Left colon (tissue), 2 donors: ENCODE measurements at places on chromosomes 4 and X.

- DNase-seq, result no peak
Measured at GRCh38 chrX:79084923-79085322, 59.6 kb upstream of the GPR174 start.

- DNase-seq, result no peak
Measured at GRCh38 chr4:119191505-119191904, 21.0 kb upstream of the USP53 start.

DNA sequence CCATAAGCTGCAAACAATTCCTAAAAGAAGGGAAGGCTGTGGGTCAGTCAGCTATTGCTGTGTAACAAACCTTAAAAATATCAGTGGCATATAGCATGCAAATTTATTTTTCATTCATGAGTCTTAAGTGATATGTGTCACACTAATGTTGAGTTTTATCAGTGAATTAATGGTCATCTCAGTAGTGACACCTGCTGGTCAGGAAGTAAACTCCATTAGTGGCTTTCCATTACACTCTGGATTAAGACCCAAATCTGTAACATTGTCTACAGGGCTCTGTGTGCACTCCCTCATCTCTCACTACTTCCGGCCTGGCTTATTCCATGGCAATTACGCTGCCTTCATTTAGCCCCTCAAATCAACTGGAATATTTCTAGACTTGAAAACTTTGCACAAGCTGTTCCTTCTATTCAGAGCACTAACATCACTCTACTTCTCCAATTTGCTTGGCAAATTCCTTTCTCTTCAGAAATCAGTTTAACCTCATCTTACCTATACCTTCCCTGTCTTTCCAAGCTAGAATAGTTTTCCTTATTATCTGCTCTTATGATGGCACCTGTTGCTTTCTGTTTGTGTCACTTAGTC, 217.3 kb upstream of the TAPT1 start:
- DNase-seq, result no peak

GRCh38 chr4:98659741-98660462, 1.5 kb upstream of the TSPAN5 start:
- no peak for DNase-seq

- DNase-seq, result no peak
Measured at GRCh38 chr4:147340591-147341120, 140.2 kb upstream of the EDNRA start.

DNA sequence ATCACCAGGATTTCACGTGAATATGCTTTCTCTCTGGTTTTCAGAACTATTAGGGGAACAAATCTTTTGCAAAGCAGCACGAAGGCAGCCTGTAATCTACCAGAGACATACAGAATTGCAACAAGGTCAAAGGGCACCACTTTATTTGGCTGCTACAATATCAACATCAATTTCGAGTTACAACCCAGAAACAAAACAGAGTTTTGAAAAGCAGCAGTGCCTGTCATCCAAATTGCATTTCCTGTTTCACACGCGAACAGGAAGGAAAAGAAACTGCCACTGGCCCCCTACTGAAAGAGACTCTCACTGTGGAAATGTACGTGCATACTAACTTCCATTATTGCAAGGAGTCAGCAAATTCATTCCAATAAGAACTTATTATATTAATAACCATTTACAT, 17.1 kb upstream of the C1QTNF7 start:
- no peak for DNase-seq

- DNase-seq, result no peak
Measured at GRCh38 chr4:4849524-4850193, 9.8 kb upstream of the MSX1 start.

DNA sequence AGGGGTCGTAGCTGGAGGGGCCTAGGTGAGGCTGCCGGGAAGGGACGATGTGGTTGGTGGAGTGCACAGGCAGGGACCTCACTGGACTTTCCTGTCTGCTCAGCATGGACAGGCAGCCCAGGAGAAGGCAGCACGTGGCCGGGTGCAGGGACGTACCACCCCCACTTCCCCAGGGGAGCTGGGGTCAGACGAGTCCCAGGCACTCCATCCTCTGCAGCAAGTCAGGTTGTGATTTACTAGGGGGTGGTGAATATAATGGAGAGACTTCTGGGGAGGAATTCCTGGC, 1.5 kb upstream of the CTBP1 start:
- DNase-seq, result no peak

GRCh38 chr4:155319516-155319915, 57.2 kb downstream of the MAP9 start:
- DNase-seq, result no peak

DNA sequence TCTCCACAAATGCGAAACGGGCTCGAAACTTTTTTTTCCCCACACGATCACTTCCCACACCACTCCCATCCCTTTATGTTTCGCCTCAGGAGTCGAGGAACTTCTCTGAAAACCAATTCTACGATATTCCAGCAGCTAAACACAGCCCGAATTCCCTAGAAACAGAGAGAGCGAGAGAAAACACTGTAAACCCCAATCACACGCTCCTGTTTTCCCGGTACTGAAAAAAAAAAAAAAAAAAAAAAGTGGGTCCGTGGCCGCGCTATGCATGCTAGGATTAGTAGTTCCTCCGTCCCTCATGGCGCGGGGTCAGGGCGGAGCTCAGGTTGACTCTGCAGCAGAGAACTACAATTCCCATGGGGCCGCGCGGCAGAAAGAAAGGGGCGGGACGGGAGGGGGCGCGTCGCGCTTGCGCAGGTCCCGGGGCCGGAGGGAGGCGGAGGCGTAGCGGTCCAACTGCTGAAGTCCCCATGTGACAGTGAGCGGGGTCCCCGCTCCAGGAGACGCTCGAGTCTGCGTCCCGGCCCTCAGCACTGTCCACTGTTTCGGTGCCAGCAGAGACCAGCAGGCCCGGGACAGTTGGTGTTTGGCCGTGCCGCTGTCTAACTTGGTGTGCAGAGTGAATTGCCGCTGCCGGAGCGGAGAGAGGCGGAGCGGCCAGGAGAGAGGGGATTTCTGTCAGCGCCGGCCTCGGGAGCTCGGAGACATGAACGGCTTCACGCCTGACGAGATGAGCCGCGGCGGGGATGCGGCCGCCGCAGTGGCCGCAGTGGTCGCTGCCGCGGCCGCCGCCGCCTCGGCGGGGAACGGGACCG, at the start of gene SAP30:
SAP30 (plus strand) TSS at position 478 of the 815 bp plus-strand sequence; CDS start at position 707, 229 bp downstream.
- DNase-seq, result peak; percentile 99

- no peak for DNase-seq
Measured at GRCh38 chr4:114192854-114193253, 213.4 kb upstream of the ARSJ start.

GRCh38 chr4:76246025-76246424, 5.5 kb upstream of the FAM47E start:
- no peak for DNase-seq

DNA sequence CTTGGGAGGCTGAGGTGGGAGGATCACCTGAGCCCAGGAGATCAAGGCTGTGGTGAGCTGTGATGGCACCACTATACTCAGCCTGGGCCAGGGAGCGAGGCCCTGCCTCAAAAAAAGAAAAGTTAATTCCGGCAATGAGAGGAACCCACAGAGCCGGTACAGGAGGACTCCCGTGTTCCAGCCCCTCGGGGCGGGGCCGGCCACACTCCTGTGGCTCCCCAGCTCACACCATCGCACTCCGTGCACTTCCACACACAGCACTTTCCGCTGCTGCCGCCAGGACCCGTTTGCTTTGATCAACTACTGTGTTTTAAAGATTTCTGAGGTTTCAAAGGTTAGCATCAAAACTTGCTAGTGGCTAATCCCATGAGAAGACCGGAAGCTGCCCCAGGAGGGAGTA, 171.7 kb downstream of the AFAP1 start:
- DNase-seq, result no peak

GRCh38 chr4:1246901-1247863, 1.7 kb downstream of the CTBP1 start:
- DNase-seq, result peak; percentile 31

- no peak for DNase-seq
Measured at GRCh38 chrX:129958814-129959492, 23.5 kb upstream of the BCORL1 start.

- DNase-seq, result no peak
Measured at GRCh38 chr4:99180382-99181070, 36.4 kb upstream of the ADH4 start.

DNA sequence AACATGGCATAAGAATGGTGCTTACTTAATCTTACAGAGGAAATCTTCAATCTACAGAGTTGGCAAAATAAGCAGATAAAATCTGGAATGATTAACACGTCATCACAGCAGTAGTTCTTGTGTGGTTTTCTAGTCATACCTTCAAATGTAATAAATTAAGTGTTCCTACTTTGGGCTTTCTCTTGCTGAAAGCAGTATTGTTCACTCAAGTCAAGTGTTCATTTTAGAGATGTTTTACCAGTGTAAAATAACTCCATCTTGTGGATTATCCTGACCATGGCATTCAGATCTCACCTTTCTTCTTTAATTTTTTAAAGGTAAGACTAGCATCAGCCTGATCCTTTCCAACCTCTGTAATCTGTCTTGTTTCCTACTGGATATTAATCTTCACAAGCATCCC, 72.9 kb downstream of the ADAMTS3 start:
- no peak for DNase-seq

- no peak for DNase-seq
Measured at GRCh38 chr4:184120549-184121127, 97.0 kb downstream of the ENPP6 start.

- no peak for DNase-seq
Measured at GRCh38 chr4:73596001-73596400, 24.2 kb downstream of the RASSF6 start.

DNA sequence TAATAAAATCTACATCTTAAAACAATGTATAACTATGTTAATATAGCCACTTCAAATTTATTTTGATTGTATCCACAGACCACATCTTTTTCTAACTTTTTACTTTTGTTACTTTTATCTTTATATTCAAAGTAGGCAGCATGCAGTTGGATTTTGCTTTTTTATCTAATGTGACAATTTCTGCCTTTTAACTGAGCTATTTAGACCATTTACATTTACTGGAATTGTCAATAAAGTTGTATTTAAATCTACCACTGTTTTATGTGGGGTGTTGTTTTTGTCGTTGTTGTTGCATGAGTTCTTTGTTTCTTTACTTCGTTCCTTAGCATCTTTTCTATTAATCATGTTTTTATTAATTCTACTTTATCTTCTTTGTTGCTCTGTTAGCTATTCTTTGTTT, 42.0 kb downstream of the NEUROG2 start:
- DNase-seq, result no peak

GRCh38 chrX:124260845-124261244, 71.6 kb upstream of the TEX13D start:
- DNase-seq, result no peak

GRCh38 chrX:130024127-130024526, 41.7 kb downstream of the BCORL1 start:
- peak; percentile 81 for DNase-seq

GRCh38 chrX:9072281-9072680, 38.4 kb upstream of the FAM9B start:
- DNase-seq, result no peak

GRCh38 chr4:11073621-11074051, 355.1 kb downstream of the HS3ST1 start:
- DNase-seq, result peak; percentile 8

DNA sequence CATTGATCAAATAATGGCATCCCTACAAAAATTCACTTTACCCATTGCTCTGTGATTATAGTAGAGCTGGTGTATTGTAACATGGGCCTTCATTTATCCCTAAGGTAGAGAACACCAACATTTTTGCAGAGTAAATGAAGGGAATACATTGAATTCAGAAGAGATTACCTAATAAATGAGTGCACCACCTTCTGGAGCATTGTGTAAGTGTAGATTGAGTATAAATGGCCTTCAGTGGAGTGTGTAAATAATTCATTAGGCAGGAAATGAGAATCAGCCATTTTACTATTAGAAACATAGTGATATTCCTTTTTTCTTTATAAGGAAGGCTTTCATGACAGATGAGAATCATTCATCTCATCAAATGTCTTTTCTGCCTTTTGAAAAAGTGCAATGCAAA, 155.8 kb downstream of the FAM47B start:
- no peak for DNase-seq

GRCh38 chr4:147050356-147050765, 104.7 kb upstream of the TTC29 start:
- no peak for DNase-seq

DNA sequence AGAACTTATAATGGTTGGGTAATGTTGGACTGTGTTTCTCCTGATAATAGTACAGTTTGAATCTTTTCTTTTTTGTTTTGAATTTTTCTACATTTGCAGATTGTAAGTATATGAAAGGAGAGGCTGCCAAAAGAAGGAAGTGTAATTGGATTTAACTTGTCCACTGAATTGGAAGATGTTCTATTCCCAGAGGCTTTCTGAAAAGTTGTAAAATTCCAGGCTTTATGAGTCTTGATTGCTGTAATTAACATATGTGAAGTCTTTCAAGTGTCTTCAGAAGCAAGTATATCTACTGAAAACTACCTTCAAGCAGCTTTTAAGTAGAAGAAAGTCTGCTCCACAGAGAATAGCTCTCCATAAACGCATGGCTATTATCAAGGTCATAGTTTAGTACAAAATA, 2456.4 kb downstream of the PCDH7 start:
- no peak for DNase-seq

- no peak for DNase-seq
Measured at GRCh38 chr4:176758731-176759130, 34.0 kb downstream of the VEGFC start.

GRCh38 chr4:145843148-145843547, 95.5 kb downstream of the ZNF827 start:
- no peak for DNase-seq

- no peak for DNase-seq
Measured at GRCh38 chr4:106717091-106717490, 319.0 kb downstream of the DKK2 start.

GRCh38 chr4:57655342-57655741, 545.2 kb upstream of the IGFBP7 start:
- no peak for DNase-seq

DNA sequence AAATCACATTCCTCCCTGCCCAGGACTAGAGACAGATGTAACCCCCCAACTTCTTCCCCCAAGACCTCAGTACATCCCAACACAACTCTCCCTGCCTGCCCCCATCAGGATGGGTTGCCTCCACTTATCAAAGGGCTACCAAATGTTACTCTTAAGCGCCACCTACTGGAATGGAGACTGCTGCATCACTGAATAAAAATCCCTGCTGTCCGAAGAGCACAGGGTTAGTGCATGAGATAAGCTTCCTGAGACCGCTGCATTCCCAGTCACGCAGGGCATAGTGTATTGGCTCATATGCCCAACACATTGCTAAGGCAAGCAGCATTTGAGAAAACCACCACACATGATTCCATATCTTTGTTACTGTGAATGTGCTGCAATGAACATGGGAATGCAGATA, 544.5 kb downstream of the PPP4R3C start:
- DNase-seq, result no peak
